ENCODE measurements at places on chromosomes 1 and 21.

DNA sequence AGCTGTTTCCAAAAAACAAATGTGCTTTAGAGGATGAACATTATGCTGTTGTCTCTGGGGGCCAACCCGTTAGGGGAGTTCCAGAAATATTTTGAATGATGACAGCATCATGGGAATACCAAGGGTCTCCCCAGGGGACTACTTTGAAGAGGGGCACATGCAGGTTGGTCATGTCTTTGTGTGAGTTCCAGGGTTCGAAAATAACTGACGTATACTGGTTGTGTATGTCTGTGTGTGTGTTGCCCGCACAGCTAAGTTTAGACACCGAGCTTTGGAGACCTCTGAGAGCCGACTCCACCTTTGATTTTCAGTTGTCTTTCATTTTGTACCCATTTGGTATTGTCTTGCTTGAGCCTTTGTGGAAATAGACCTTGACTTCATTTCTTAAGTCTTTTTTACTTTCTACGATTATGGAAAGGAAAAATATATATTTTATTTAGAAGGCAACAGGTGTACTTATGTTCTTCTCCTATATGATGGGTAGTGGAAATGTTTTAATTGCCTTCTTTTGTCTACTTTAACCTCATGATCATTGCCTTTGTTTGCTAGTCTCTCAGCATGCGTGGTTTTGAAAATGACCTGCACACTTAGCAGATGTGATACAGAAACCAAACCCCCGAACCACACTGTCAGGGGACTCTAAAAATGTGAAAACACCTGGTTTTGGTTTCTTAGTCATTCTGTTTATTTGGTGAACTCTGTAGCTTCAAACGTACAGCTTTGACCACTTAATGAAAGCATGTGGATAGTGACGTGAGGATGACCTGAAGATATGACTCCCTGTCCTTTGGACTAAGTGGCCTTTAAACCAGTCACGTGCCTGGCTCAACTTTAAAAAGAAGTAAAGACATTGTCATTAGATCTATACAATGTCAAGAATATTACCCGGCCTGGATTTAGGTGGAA lies 56.5 kb downstream of the GALNT2 start:
- DNase-seq: no peak

DNA sequence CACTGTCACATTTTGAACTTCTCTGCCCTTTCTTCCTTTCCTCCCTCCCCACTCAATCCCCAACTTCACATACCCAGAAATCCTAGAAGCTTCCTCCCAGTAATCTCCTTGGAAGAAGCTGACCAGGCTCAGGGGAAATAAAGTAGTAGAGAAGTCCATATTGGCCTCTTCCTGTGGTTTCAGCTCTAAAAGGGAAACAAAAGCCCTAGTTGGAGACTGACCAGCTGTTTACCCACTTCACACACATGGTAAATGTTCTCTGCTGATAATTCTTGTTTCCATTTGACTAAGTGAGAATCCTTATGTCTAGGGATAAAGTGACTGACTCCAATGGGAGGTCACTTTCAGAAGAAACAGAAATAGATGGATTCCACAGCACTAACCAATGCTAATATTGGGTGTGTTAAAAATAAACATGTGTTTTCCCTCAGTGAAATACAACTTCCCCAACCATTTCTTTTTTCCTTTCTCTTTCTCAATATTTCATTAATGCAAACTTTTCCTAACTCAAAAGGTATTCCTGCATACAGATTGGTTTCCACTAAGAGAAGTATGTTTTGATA lies 178.9 kb upstream of the DPT start:
- no peak for DNase-seq

DNA sequence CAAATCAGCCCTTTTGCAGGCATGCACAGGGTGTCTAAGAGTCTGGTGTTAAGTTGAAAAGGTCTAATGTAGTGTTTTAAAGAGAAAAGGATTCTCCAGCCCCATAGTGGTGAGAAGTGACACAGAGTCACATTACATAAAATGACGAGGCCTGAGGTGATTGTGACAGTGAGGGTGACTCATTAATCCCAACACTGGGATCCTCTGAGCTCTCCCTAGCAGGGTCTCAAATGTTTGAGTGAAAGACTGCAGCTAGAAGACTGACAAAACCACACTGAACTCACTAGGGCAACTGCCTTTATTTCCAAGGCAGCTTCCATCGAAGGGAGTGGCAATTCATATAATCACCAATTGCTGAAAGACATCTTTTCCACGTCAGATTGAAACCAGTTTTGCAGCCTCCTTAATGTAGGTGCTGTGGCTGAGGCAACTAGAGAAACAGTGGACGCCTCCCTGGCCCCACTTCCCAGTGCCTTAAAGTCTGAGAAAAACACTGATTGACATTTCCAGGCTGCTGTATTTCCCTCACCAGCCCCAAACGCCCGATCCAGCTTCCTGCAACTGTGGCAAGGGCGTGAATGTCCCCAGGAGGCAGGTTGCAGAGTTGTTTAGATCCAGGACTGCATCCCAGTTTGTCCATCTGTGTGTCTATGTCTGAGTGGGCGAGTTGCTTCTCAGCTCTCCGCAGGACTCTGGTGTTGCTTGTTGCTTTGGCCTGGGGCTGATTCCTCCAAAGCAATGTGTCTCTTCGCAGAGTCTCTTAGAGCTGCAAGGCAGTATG lies 81.4 kb downstream of the RUNX1 start:
- DNase-seq: no peak

- no peak for DNase-seq
Measured at GRCh38 chr1:24988558-24988912, 58.5 kb upstream of the RUNX3 start.

- peak; percentile 76 for DNase-seq
Measured at GRCh38 chr1:9239622-9240401, 5.2 kb downstream of the H6PD start.

DNA sequence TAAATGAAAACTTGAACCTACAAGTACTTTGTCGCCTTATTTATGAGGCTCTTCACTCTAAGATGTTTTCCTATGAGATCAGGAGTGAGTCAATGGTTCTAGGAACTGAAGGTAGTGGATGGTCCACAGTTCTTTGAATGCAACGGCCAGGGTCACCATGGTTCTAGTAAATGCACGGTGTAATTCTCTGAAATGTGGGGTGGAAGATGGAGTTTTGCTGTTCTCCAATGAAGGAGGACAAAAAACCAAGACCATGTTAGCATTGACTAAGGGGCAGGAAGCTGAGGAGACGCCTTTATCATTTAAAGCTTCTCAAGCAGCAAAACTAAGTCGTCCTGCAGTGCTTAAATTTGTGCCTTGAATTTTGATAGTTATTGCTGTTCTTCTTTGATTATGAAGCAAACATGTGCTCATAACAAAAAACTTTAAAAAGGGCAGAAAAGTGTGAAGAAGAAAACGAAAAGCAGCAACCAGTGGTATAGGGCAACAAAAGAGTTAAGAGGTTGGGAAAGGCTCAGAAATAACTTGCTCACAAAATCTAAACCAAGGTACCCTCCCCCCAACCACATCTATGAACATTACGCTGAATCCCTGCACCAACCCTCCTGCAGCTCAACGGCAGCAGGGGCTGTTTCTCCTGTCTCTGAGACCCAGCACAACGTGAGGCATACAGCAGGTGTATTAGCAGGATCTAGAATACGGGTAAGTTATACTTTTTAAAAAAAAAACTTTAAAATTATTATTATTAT lies 85.0 kb downstream of the MRPL37 start:
- no peak for DNase-seq

DNA sequence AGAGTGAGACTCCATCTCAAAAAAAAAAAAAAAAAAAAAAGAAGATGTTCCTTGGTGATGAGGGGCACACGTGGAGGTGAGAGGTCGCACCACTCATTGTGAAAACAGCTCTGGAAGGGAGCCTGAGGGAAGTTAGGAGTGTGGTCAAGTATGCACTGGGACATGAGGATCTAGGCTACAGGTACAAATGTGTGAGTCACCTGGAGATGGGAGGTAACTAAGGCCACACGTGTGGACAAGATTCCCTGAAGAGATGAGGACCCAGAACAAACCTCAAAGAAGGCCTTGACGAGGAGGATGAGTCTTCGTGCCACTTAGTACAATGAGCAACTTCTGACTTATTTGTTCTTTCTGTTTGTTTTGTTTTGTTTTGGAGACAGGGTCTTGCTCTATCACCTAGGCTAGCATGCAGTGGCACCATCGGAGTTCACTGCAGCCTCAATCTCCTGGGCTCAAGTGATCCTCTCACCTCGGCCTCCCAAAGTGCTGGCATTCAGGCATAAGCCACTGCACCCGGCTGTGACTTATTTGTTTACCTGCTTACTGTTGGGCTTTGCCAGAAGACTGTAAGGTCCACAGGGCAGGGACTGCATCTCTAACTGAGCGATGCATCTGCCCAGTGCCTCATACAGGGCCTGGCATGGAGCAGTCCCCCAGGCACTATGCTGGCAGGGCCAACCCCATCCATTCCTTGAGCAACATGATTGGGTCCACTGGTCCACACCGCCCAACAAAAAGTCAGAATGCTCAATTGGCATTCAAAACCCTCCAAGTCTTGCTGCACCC lies 6.4 kb downstream of the ASAP3 start:
- DNase-seq: no peak

DNA sequence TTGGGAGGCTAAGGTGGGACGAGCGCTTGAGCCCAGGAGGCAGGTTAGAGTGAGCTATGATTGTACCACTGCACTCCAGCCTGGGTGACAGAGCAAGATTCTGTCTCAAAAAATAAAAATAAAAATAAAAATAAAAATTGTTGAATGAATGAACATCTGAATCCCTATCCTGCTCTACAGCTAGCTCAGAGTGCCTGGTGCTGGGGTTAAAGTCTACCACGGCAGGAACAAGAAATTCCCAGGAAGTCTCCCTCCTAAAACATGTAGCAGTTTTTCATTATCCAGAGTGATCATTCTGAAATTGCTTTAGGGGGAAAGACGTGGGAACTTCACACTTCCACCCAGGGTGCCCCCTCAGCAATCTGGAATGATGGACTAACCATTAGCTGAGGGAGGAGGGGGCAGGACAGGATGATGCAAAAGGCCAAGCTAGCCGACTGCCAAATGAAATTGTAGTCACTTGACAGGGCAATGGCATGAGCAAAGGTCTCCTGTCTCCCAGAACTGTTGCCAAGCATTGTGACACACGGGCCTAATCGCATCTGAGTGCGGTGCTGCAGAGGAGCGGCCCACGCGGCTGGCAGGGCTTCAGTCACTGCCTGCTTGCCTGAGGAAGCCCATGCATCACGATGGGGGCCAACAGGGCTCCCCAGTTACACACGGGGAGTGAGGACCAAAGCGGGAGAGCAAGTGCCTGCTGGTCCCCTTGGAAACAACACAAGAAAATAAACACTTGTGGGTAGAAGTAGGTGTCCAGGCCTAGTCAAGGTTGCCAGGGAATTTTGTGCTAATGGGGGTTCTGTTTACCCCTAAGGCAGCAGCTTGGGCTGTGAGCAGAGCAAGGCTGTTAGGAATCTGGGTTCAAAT lies 85.7 kb downstream of the NENF start:
- peak; percentile 68 for DNase-seq

DNA sequence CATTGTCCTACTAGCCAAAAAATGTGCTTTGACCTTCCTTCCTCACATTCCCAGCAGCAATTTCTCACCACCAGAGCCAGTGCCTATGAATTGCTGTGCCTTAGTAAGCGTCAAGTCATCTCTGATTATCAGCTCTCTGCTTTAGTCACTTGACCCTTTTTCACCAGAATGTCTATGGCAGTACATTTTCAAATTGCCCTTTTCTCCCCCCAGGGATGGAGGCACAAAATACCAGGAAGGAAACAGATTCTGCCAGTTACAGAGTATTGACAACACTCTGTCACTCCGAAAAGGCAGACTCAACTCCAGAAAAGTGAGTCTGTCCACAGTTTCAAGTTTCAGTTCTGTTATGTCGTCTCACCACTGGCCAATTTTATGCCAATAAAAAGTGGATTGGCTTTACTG lies 167.4 kb downstream of the TNFSF18 start:
- DNase-seq: no peak

DNA sequence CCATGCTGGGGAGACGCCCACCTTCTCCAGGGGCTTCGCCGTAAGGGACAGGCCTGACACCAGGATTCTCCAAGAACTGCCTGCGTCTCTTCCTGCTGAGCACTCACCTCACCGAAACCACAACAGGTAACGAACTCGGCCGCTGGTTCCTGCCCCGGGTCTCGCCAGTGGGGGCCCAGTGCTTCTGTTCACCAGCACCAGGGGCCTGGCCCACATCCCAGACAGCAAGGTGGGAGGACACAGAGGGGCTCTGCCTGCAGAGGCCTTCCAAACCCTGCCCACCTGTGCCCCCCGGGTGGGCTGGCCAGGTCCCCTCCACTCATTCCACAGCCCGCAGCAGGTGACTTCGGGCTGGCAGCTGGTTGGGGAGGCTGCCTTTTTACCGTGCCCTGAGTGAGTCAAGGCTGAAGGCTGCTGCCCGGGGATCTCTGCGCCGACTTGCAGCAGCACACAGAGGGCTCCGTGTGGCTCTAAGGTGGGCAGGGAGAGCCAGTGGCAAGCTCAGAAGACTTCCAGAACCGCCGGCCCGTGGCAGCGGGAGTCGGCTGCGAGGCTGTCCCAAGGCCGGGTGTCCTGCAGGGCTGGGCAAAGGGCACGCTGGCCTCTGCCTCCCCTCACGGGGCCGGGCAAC lies 14.7 kb upstream of the COL18A1 start:
- DNase-seq: no peak

DNA sequence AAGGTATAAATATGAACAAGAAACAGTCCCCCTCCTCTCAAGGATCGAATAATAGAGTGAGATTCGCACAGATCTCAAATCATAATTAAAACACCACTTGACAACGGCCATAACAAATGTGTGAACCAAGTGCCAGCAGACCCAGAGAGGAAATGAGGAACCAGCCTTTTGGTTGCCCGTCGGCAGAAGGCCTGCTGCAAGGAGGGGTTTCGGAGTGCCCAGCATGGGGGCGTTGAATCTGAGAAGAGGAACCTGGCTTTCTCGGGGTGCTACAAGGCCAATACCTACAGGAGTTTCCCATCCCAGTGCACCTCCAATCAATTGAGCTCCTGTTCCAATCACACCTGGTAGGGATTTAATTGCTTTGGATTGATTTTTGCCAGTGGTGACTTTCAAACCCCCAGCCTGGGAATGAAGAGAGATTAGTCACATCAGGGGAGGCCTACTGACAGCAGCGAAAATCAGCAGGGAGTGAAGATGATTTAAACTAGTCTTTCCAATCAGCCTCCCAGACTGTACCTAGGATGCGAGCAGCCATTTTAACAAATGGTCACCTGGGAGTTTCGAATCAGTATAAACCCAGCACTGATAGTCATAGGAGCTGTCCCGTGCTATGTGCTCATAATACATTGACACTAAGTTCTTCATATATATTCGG lies 263.8 kb downstream of the KAZN start:
- DNase-seq: no peak

DNA sequence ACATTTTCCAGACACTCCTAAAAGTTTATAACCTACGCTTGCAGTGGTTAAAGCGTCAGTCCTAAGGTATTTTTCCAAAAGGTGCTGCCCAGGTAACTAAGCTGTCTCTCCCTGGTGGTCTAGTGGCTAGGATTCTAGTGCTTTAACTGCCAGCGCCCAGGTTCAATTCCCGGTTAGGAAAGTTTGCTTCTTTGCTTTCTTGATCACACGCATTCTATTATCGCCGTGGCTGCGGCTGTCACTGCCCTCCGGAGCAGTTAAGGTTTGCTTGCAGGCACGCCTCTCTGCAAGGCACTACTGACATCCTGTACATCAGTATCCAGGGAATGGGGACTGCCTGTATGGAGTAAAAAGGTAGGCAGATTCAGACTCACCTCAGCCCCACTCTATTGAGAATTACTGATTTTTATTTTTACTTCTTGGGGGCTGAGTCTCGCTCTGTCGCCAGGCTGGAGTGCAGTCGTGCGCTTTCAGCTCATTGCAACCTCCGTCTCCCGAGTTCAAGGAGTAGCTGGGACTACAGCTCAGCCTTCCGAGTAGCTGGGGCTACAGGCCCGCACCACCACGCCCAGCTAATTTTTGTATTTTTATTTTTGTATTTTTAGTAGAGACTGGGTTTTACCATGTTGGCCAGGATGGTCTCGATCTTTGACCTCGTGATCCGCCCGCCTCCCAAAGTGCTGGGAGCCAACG lies 53.2 kb upstream of the CFAP126 start:
- no peak for DNase-seq
